ENCODE measurements at places on chromosomes 3 and 15.

DNA sequence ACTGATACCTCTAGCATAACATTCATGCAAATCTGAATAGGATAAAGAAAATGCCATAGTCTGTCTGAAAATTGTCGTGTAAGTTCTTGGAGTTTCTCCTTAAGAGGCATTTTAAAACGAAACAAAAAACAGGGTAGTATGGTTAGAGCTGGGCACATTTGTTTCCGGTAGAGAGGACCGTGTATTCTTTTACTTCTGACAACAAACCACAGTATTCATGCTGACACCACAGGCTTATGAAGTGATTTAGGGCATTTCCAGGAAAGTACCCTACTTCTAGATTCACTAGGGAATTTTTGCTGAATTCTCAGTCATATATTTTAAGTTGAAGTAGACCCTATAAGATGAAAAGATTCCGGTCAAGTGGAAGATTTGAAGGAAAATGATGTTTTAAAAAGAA, 541.3 kb downstream of the UNC13C start:
- DNase-seq: no peak

GRCh38 chr15:49715701-49716100, 94.9 kb downstream of the DTWD1 start:
- no peak for DNase-seq

DNA sequence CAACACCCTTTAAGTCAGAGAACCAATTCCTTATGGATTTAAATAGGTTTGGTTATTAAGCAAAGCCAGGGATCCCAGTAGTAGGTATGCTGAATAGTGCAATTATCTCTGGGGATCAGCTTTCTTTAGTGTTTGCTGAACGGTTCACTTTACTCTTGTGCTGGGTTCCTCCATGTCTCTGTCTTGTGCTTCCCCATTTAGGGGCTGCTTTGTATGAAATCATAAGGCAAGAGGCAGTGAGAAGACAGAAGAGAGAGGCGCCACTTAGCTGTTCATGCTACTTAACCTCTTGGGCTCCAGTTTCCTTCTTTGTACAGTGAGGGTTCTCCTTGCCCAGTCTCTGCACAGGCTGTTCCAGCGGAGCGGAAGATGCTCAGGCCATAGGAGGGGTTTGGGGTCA, 3.5 kb downstream of the ST6GAL1 start:
- DNase-seq: no peak

DNA sequence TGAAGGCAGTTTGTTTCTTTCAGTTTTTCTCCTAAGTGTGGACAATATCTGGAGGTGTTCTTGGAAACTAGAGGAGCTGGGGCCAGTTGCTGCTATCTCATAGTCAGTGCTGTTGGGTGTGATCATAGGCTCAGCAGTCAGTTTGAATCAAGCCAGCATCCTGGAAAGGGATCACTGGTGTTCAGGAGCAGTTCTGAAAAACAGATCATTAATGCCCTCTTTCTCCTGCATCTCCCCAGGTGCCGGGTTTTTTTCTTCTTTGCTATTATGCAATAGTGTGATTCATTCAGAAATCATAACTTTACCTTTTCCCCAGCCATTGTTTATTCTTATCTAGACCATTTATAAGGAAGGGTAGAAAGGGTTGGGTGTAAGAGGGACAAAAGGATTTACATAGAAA, 24.0 kb downstream of the LNP1 start:
- no peak for DNase-seq

DNA sequence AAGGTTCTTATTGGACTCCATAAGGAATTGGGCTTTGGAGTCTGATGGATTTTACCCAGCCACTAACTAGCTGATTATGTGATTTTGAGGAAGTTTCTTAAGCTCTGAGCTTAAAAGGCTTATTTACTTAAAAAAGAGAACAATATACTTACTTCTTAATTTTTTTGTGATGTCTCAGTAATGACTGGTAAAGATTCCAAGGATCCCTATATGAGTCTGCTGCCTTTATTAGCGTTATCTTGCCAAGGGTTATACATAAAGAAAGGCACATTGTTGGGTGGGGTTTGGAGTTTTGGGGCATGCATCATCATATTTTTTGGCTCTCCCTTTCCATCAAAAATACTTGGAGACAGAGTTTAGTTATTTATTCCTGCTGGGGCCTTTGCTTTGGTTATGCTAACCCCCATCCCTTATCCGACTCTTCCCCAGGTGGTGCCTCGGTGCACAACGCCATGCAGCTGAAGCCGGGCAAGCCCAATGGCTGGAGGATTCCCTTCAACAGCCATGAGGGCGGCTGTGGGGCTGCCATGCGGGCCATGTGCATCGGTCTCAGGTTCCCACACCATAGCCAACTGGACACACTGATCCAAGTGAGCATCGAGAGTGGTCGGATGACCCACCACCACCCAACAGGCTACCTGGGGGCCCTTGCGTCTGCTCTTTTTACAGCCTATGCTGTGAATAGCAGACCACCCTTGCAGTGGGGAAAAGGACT, 6.7 kb downstream of the ADPRH start:
- DNase-seq: no peak

- no peak for DNase-seq
Observed at GRCh38 chr15:25770031-25770430, 93.1 kb downstream of the ATP10A start.

DNA sequence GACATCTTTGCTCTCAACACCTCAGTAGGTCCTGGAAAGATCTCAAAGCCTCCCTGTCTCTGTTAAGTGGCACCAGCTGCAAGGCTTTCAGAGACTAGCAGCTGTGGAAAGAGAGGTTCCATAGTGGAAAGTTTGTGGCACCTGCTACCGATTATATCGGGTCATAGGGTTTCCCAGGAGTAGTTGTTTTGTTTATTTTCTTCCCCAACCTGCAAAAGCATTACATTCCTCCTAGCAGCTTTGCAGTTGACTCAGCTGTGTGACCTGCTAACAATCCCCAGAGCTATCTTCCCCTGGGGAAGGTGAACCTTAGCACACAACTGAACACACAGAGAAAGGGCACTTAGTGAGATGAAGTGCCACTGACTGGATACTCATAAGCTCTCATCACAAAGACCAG, 598.9 kb upstream of the GRM7 start:
- no peak for DNase-seq

DNA sequence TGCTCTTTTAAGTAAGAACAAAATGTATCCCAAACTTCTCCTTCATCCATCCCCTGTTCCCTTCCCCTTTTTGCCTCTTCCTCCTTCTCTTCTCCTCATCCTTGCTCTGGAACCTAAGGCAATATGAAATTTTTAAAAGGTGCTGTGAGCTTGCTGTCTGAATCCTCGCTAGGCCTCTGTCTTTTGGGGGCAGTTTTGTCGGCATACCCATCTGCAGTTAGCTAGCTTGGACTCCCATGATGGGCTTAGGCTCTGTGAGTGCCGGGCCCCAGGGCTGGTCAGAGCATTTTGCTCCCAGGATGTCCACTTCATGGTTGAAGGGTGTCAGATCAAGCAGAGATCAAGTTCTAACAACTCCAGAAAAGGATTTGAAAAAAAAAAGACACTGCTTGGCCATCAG, 18.6 kb downstream of the ZIC1 start:
- DNase-seq: no peak

DNA sequence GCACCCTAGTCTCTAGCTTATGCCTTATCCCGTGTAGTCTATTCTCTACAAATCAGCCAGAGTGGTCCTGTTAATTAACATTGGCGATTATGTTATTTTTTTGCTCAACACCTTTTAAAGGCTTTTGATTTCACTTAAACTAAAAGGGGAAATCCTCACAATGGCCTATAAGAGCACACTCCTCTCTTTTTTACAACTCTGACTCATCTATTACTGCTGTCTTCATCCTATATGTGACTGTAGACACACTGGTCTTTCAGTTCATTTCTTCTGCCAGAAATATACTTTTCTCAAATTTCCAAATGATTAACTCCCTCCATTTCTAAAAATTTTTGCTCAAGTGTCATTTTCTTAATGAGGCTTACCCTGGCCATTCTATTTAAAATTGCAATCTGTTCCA, 143.4 kb downstream of the NSUN3 start:
- no peak for DNase-seq

- DNase-seq: no peak
Observed at GRCh38 chr3:35296533-35296932, 342.8 kb upstream of the ARPP21 start.

DNA sequence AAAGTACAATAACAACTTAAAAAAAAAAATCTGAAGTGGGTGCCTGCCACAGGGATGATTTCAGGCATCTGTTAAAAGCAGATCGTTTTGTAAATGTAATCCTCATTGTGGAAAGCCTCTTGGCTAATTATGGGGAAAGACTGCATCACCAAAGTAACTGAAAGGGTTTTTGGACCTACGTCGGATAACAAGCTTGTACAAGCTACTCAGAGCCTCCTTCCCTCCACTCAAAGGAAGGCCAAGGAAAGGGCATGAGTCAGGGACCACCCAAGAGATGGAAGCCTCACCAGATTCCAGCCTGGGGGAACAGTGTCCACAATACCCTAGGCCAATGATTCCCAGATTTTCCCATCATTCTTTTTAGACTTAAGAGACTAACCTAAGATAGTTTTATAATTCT, 84.3 kb downstream of the ATP1B3 start:
- DNase-seq: no peak

DNA sequence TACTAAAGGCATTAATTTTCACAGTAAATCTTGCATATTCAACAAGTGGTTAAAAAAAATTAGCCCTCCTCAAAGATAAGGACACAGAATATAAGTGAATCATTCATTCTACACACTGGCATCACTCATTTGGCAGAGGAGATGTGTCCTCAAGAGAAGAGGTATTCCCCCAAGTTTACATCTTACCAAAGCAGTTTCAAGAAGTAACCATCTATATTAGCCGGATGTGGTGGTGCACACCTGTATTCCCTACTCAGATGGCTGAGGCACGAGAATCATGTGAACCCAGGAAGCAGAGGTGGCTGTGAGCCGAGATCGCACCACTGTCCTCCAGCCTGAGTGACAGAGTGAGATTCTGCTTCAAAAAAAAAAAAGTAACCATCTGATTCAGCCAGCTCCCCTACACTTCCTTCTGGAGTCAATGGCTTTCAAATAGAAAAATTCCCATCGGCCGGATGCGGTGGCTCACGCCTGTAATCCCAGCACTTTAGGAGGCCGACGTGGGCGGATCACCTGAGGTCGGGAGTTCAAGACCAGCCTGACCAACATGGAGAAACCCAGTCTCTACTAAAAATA, 15.4 kb downstream of the RAF1 start:
- no peak for DNase-seq

DNA sequence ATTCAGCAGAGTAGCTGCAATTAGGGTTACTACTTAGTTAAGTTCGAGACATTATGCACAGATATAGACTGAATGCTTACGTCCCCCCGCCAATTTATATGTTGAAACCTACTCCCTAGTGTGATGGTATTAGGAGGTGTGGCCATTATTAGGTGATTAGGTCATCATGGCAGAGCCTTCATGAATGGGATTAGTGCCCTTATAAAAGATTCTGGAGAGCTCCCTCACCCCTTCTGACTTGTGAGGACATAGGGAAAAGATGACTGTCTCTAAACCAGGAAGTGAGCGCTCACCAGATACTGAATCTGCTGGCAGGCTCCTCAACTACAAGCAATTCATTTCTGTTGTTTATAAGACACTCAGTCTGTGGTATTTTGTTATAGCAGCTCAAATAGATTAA, 25.6 kb upstream of the TEX9 start:
- no peak for DNase-seq

DNA sequence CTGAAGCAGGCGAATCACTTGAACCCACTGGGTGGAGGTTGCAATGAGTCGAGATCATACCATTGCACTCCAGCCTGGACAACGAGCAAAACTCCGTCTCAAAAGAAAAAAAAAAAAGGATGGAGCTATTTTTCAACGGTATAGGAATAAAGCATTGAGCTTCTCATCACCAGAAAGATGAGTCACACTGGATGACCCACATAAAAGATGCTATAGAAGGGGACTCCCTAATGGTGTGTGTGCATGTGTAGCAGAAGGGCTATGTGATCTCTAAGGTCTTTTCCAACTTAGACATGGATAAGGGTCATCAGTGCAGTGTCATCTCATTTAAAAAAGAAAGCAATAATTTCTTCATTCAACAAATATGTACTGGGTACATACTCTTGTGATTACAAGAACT, 476.0 kb downstream of the MFSD1 start:
- no peak for DNase-seq

DNA sequence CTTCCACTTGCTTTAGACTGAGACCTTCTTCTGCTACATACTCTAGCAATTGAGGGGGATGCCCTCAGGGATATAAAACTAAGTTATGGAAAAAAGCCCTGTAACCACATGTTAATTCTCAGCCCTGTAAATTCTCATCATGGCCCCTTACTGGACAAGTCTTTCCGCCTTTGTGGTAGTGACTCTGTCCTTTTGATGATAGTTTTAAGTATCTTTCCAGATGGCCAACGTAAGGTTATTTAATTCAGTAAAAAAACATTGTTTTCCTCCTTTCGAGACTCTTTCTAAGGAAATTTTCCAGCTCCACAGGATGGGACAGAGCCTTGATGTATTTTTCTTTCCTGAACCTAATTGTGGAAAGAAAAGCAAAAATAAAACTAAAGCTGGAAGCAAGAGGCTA, 25.3 kb upstream of the TM4SF4 start:
- no peak for DNase-seq

DNA sequence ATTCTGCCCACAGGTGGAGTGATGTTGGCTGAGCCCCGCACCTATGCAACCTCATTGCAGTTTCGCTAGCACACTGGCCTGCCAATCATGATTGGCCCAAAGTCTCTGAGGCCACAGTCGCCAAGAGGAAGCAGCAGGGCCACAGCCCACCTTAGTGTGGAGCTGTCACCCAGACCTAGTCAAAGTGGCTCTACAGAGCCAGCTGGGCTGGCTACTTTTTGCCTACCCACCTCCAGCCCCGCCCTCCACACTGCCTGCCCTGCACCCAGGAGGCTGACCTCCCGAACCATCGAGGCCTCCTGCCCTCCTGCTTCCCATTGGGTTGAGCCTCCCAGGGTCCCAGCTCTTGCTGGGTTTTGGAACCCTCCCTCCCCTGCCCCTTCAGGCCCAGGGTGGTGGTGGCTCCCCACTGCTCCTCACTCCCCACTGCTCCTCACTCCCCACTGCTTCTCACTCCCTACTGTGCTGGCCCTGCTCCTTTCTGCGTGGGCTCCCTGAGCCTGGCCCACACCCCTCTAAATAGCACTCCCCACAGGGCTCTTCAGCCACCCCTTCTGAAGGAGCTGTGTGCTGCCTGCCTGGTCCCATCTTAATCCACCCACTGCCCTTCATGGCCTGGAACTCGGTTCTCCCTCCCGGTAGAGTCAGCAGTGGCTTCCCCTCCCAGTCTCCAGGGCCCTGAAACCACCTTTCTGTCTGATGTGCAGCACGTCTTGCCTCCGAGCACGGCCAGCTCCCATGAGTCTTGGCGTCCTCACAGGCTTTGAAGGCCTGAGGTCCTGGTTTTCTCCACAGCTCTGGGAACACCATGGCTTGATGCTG, 89.3 kb downstream of the WNT7A start:
- no peak for DNase-seq

GRCh38 chr15:75346796-75347221, at the start of gene NEIL1:
TSS of gene NEIL1 (plus strand) at chr15:75347039. CDS start at chr15:75348906, 1,867 bp downstream.
- DNase-seq: no peak
